ENCODE measurements at places on chromosomes 4 and X. TPM values are rescaled to one million over a fixed set of nuclear protein-coding genes. Genes with fewer than 3 reads are reported as not detected.

TLL1 gene
- 4.7 TPM for total RNA-seq

DNA sequence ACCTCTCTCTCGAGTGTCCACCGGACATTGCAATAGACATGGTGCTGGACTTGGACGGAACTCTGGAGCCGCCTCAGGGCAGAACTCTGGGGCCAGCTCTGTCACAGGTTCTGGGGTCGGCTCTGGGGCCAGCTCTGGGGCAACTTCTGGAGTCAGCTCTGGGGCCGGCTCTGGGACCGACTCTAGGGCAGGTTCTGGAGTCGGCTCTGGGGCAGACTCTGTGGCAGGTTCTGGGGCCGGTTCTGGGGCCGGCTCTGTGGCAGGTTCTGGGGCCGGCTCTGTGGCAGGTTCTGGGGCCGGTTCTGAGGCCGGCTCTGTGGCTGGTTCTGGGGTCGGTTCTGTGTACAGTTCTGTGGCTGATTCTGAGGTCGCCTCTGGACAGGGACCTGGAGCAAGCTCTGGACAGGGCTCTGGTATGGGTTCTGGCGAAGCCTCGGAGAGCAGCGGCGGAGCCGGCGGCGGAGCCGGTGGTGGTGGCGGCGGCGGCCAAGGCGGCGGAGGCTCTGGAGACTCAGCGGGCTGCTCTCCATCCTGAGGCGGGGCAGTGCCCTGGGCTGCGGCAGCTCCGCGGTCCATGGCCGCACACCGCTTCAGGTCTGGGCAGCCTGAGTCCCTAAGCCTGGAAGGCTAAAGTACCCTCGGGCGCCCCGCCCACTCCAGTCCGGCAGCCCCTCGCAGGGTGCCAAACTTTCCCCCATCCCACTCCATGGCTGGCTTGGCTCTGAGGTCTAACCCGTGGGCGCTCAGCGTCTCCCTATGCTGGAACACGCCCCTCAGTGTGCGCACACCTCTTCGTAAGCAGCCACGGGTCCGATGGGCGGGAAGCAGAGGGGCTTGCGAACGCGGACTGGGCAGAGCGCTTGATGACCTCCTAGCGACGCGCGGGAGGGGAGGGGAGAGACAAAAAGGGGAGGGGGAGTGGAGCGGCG is at the start of gene DGKK:
DGKK (minus strand) TSS at position 723 of the 929 bp plus-strand sequence; CDS start at position 576, 147 bp downstream.
- H3K4me1 ChIP-seq, result no peaks in the 10 kb centered on the region
- no peak within 1 kb of the TSS for H3K27ac ChIP-seq

LDB2 gene
- total RNA-seq, result 113 TPM

DNA sequence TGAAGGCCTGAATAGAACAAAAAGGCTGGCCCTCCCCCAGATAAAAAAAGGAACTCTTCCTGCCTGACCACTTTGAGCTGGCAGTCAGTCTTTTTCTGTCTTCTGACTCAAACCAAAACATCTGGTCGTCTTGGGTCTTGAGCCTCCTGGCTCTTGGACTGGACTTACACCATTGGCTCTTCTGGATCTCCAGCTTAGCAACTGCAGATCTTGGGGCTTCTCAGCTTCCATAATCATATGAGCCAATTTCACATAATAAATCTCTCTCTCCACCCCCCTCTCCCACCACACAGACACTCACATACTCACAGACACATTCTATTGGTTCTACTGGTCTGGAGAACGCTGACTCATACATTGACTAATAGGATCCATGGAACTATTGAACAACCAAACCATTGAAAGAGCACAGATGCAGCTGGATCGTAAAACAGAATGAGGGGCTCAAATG is 15.6 kb upstream of the CWH43 start:
- H3K4me3 ChIP-seq, result no peak overlapping the region
- peaks cover 11% of the 10 kb centered on the region for H3K27me3 ChIP-seq
- no peaks in the 10 kb centered on the region for H3K36me3 ChIP-seq
- H3K27ac ChIP-seq, result no peak overlapping the region
- no peaks in the 10 kb centered on the region for H3K4me1 ChIP-seq

MAOB gene
- total RNA-seq, result 23.4 TPM

GRCh38 chrX:118437283-118437682 is 58.3 kb upstream of the DOCK11 start:
- no peak for DNase-seq
- no peaks in the 10 kb centered on the region for H3K4me1 ChIP-seq
- no peak overlapping the region for H3K4me3 ChIP-seq
- H3K36me3 ChIP-seq, result peaks cover 60% of the 10 kb centered on the region
- no peak overlapping the region for H3K27ac ChIP-seq

DNA sequence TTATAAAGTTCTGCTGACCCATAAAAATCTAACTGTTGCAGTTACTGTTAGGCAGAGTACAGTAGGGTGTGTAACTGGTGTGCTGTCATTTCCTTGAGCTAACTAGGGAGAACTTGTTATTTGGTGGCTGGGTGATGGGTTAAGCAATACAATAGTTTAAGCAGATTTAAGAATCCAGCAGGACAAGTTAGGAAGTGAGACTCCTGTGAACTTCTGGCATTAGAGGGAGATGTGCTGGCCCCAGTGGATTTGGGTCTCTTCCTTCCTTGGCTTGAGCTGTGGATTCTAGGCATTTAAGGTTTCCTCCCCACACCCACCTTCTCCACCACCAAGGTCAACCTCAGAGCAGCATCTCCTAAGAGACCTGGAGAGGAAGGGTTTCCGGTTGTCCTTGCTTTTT is 70.5 kb downstream of the CLCN5 start:
- H3K4me1 ChIP-seq, result no peaks in the 10 kb centered on the region
- H3K27me3 ChIP-seq, result no peaks in the 10 kb centered on the region
- H3K36me3 ChIP-seq, result no peaks in the 10 kb centered on the region
- H3K4me3 ChIP-seq, result no peak overlapping the region
- DNase-seq, result no peak
- no peak overlapping the region for H3K27ac ChIP-seq

DNA sequence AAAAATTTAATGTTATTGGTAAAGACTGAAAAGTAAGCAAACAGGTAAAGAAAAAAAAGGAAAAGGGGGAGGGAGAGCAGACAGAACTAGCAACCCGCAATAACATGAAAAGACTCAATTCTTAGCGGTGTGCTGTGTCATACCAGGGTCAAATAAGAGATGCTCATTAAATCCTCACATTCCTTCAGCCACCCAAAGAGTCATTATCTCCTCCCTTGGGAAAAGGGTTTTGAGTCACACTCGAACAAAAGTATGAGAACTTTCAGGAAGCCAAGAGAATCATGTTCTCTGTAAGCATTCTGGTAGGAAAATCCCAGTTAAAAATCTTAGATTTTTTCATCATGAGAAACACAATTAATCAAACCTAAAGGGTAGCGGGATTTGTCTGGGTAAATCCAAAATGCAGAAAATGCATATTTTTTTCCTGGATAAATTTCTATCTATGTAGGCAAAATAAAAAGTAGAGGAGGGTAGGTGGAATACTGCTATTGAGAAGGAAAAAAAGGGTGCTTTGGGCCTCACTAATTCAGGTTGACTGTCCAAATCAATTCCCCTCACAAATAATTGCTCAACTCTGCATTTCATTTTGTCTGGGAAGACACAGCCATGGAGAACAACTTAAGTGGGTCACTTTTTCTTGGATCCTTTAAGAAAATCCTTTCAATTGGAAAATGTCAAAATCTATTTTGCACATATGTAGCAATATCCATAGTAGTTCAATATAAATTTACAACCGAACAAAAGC is 23.2 kb downstream of the TNIP3 start:
- DNase-seq, result no peak
- H3K27me3 ChIP-seq, result no peaks in the 10 kb centered on the region
- no peak overlapping the region for H3K4me3 ChIP-seq

GRCh38 chrX:132017431-132018185 is 5.5 kb upstream of the STK26 start:
- H3K4me1 ChIP-seq, result peaks cover 3% of the 10 kb centered on the region
- DNase-seq, result no peak
- H3K27ac ChIP-seq, result no peak overlapping the region
- H3K36me3 ChIP-seq, result no peaks in the 10 kb centered on the region
- no peak overlapping the region for H3K4me3 ChIP-seq
- no peaks in the 10 kb centered on the region for H3K27me3 ChIP-seq

SLC26A1 gene
- 1.0 TPM for total RNA-seq

- H3K4me1 ChIP-seq, result no peaks in the 10 kb centered on the region
- H3K27ac ChIP-seq, result no peak overlapping the region
- no peaks in the 10 kb centered on the region for H3K36me3 ChIP-seq
- no peak overlapping the region for H3K4me3 ChIP-seq
- DNase-seq, result peak; percentile 51
Observed at GRCh38 chr4:102625232-102625930, 124.2 kb downstream of the NFKB1 start.

- no peak overlapping the region for H3K27ac ChIP-seq
- DNase-seq, result no peak
- H3K27me3 ChIP-seq, result peaks cover 22% of the 10 kb centered on the region
- H3K4me1 ChIP-seq, result no peaks in the 10 kb centered on the region
Observed at GRCh38 chr4:3756343-3757059, 9.7 kb upstream of the ADRA2C start.

NUP54 gene
- 34.5 TPM for total RNA-seq

DNA sequence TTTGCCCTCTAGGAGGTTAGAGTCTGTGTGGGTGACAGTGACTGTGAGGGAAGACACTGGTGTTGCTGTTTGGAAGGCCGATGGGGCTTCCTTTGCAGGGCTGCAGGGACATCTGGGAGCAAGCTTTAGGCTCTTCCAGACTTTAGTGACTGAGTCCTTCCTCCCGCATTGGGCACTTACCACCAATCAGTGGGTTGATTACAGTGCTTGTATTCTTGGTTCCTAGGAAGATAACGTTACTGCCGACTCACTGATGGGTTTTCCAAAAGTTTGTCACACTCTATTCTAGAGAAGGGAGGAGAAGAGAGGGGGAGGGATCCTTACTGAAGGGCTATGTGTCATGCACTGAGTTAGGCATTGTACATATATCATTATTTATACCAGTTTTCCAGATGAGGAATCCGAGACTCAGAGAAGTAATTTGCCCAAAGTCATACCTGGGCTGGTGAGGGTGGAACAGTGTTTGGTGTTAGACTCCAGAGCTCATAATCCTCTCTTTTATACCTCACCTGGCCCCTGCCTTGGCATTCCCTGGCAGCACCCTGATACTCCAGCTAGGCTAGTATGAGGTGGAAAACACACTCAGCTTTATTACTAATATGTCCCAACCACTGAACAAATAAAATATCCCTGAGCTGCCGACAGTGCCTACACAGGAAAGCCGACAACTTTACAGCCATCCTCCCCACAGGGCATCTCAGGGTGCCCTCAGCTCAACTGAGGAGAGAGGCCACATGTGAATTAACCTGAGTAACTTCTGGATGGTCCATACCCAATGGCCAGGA is 3.8 kb downstream of the CHST7 start:
- no peak overlapping the region for H3K27ac ChIP-seq
- H3K36me3 ChIP-seq, result no peaks in the 10 kb centered on the region
- H3K4me3 ChIP-seq, result no peak overlapping the region
- H3K4me1 ChIP-seq, result peaks cover 3% of the 10 kb centered on the region

GRCh38 chrX:51395810-51396728 is 63.4 kb downstream of the NUDT10 start:
- no peaks in the 10 kb centered on the region for H3K27me3 ChIP-seq
- H3K27ac ChIP-seq, result no peak overlapping the region
- DNase-seq, result peak; percentile 39
- no peaks in the 10 kb centered on the region for H3K4me1 ChIP-seq

DNA sequence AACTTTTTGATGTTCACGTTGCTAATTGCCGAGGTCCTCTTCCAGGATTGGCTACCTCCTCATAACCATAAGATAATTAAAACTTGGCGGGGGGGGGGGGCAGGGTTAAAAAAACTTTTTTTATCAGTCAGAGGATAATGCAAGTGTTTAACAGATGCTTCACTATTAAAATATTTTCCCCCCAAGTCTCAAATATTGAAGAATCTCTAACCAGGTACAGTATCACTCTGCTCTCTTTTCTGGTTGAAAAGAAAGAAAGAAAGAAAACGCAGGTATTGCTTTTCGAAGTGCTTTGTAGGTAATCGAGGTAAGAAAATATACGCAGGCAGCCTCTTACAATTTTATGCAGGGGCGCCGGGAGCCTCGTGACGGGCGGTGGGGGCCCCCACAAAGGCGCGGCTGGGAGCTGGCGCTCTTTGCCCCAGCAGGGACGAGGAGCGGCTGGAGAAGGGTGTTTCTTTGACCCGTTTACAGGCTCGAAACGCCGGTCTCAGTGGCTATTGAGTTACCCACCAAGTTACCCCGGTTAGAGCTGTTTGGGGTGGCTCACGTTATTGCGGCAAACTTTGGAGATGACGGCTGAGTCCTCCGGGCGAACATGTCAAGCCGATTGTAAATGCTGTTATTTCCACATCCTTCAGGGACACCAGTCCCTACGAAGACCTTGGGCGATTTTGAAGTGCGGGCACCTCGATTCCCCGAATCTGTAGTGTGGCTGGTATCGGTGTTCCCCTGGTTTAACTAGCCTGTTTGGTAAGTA is 477 bp upstream of the HAND2 start:
- peaks cover 18% of the 10 kb centered on the region for H3K4me1 ChIP-seq
- no peaks in the 10 kb centered on the region for H3K36me3 ChIP-seq
- H3K27ac ChIP-seq, result no peak overlapping the region
- peaks cover 97% of the 10 kb centered on the region for H3K27me3 ChIP-seq

DNA sequence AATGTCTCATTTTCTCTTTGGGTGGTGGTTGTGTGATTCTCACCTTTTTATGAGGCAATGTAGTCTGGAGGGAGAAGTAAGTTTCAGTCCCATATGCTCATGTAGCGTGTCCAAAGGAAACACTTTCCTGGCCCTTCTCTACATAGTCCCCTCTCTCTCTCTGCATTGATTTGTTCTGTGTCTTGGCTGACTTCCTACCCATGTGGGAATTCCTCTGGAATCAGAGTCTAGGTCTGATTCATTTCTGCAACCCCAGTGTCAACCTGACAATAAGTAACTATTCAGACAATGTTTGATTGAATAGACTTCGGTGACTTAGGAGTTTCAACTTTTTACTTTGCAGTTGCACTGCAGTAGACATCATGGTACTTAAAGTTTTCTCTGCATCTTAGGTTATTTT is 2.7 kb upstream of the ALAS2 start:
- DNase-seq, result no peak
- no peaks in the 10 kb centered on the region for H3K36me3 ChIP-seq
- H3K4me1 ChIP-seq, result no peaks in the 10 kb centered on the region
- H3K27ac ChIP-seq, result no peak overlapping the region

ZFP42 gene
- not detected for total RNA-seq

- H3K4me3 ChIP-seq, result no peak overlapping the region
- H3K36me3 ChIP-seq, result no peaks in the 10 kb centered on the region
- DNase-seq, result no peak
- H3K27ac ChIP-seq, result no peak overlapping the region
- no peaks in the 10 kb centered on the region for H3K27me3 ChIP-seq
- H3K4me1 ChIP-seq, result no peaks in the 10 kb centered on the region
Observed at GRCh38 chr4:43360296-43360695, 467.8 kb downstream of the GRXCR1 start.

GRCh38 chrX:30373479-30373878 is 64.3 kb upstream of the NR0B1 start:
- H3K36me3 ChIP-seq, result no peaks in the 10 kb centered on the region
- H3K27me3 ChIP-seq, result no peaks in the 10 kb centered on the region
- DNase-seq, result no peak
- no peak overlapping the region for H3K27ac ChIP-seq
